ENCODE measurements at places on chromosomes 5 and 9. TPM values are rescaled to one million over a fixed set of nuclear protein-coding genes. Genes with fewer than 3 reads are reported as not detected.

The BARHL1 gene
- total RNA-seq = not detected

The CXXC5 gene
- total RNA-seq = 2.7 TPM

GRCh38 chr5:148641735-148642134 is 12.6 kb downstream of the HTR4 start:
- no peak overlapping the region for H3K4me3 ChIP-seq
- DNase-seq = no peak
- no peaks in the 10 kb centered on the region for H3K36me3 ChIP-seq

DNA sequence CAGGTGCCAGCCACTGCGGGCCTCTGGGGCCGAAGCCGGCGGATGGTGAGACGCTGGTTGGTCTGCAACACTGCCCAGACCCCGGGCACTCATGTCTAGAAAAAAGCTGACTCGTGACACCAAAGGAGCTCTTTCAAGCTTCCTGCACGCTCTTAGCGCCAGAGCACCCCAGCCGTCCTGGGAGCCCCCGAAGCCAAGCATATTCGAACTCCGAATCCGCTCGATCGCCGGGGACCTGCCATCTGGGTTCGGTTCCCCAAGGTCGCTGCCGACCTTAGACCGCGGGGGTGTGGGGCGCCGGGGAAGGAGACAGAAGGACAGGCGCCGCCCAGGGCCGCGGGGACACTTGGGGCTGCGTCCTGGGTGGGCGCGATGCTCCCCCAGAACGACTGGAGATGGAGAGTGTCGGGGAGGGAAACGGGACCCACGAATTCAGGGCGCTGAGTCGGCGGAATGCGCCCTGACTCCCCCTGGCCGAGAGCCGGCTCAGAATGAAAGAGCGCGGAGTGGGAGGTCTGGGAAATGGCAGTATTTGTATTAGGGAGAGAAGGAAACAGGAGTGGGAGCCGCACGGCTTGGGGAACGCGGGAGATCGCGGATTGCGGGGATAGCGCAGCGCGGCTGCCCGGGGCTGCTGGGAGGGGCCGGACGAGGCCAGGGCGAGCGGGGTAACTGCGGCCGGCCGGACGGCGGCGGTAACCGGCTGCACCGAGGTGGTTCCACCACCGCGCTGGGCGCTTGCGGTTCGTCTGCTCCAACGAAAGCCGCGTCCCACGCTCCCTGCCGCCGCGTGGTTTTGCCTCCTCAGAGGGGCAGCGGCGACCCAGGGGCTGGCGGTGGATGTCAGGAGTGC is 20.1 kb upstream of the MARCHF6 start:
- peak; percentile 39 for DNase-seq
- H3K4me3 ChIP-seq = peak overlapping the region; percentile 49
- H3K27ac ChIP-seq = no peak overlapping the region
- H3K36me3 ChIP-seq = no peaks in the 10 kb centered on the region

DNA sequence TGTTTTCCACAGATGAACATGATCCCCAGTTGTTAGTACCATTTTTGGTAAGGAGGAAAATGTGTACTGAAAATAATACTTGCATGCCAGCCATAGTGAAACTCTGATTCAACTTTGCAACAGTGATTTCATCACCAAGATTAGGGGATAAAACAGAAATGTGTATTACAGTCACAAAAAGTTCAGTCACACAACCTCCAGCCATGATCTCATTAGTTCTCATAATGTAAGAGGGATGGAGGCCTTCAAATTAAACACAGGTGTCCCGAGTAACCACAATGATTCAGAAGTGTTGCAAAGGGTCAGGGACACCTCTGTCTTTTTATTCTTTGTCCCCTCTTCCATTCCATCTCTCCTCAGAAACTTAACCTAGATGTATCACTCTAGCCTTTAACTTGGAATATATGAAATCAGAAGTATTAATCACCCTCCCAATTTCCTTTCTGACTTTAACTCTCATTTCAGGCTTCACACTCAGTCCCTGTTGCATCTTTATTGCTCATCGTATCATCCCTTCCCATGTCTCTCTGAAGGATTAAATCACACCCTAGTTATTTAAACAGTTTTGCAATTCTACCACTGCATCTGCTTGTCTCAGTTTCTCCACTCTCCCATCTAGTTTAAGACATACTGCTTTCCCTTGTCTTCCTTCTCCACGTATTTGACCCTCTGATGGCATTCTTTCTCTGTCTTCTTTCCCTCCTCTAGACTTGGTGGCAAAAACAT is 291.2 kb downstream of the ADAMTS6 start:
- H3K4me1 ChIP-seq = peaks cover 33% of the 10 kb centered on the region
- no peaks in the 10 kb centered on the region for H3K27me3 ChIP-seq

- H3K4me1 ChIP-seq = no peaks in the 10 kb centered on the region
- DNase-seq = no peak
- H3K4me3 ChIP-seq = no peak overlapping the region
- H3K36me3 ChIP-seq = no peaks in the 10 kb centered on the region
Observed at GRCh38 chr9:101675341-101675740, 63.1 kb downstream of the GRIN3A start.

DNA sequence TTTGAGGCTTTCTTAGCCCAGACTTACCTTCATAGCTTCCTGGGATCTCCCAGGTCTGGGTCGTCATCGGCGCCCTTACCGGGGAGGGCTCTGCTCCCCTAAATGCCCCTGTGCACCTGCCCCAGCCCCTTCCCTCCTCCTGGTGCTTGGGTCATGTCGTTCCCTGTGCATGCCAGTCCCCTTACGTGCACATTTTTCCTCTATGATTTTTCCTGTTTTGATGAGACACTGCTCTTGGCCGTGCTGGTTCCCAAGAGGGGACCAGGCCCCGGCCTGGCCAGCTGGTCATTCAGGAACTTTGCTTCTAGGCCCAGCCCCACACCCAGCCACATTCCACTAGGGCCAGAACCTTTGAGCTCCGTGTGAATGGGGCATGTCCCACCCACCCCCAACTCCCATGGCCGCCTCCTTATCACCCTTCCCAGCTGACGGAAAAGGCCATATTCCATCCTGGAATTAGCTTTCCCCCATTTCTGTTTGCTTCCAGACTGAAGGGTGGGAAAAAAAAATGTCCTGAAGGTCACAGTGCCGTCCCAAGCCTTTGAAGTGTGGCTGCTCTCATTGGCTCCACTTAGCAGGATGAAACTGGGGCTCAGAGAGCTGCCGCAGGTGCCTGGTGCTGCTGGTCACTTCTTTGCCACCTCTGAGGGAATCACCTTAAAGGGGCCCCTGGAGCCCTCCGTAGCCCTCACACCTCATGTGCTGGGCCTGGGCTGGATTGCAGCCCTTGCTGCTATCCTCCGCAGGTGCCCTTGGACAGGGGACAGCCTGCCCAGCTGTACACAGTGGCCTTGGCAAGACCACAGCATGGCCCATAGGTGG is 25.1 kb downstream of the ERGIC1 start:
- H3K36me3 ChIP-seq = no peaks in the 10 kb centered on the region
- no peak overlapping the region for H3K4me3 ChIP-seq
- peak overlapping the region; percentile 90 for H3K27ac ChIP-seq
- H3K27me3 ChIP-seq = no peaks in the 10 kb centered on the region
- peaks cover 68% of the 10 kb centered on the region for H3K4me1 ChIP-seq

- H3K4me1 ChIP-seq = no peaks in the 10 kb centered on the region
- no peak for DNase-seq
- H3K27ac ChIP-seq = no peak overlapping the region
- H3K36me3 ChIP-seq = no peaks in the 10 kb centered on the region
Observed at GRCh38 chr9:2919347-2919746, 75.5 kb upstream of the PUM3 start.

Measured in endothelial cell of umbilical vein (primary cell).